ENCODE measurements at places on chromosomes 2 and 18.
A peak's percentile ranks its signal among the peaks of the same experiment; 100 is the strongest.

GRCh38 chr2:174607584-174607983, 10.0 kb upstream of the WIPF1 start:
- DNase-seq: no peak

DNA sequence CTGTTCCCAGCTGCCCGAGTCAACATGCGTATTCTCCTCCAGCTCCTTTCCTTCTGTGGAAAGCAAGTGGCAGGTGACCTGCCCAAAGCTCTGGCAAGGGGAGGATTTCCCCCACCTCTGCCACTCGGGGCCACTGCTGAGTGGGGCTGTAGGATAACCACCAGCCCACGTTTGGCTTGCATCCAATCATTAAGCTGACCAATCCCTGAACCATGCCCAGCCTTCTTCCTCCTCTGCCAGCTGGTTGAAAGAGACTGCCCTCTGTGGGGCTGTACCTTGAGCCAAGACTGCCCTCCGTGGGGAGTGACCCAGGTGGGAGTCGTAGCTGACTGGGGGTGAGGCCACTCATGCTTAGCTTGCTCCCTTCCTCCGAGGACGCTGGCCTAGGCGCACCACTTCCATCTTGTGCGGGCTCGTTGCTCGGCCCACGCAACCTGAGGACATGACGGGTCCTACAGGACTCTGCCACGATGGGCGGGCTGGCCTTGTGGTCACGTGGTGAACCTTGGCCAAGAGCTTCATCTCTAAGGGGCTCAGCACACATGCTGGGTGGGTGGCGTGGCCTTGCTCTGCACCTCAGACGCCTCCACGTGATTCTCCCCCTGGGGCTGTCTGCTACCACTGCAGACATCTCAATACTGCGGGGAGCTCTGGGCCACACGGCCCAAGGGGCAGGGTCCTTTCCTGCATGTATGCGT, 112.1 kb downstream of the NDUFA10 start:
- DNase-seq: no peak

DNA sequence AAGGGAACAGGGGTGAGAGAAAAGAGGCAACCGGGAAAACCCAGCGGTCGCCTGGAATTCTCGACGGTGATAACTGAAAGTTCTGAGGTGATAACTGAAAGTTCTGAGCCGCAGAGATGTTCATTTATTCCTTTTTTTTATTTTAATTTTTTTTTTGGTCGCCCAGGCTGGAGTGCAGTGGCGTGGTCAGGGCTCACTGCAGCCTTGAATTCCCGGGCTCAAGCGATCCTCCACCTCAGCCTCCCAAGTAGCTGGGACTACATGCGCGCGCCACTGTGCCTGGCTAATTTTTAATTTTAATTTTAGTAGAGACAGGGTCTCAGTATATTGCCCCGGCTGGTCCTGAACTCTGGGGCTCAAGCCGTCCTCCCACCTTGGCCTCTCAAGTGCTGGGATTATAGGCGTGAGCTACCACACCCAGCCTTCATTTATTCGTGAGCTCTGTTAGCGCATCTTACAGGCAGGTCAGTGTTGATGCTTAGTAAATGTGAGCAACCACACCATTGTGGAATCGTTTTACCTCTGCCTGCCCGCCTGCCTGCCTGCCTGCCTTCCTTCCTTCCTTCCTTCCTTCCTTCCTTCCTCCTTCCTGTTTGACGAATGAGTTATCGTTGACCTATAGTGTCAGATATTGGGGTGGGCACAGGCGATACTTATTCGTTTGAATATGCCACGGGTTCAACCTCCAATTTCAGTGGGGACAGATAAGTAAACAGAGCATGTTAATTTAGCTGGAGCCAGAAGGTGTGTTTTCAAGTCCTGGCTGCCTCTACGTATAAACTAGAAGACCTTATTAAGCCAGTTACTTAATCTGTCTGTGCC, 557 bp upstream of the E2F6 start:
- no peak for DNase-seq

GRCh38 chr18:78977637-78978348, 1.8 kb upstream of the SALL3 start:
- no peak for DNase-seq

- peak; percentile 79 for DNase-seq
Observed at GRCh38 chr2:69741229-69741574, 732 bp upstream of the ANXA4 start.

GRCh38 chr2:137252934-137253333, 487.6 kb downstream of the THSD7B start:
- DNase-seq: peak; percentile 45

GRCh38 chr18:63177919-63178821, 141.4 kb downstream of the BCL2 start:
- DNase-seq: no peak

GRCh38 chr2:170012773-170013172, 165.2 kb upstream of the MYO3B start:
- DNase-seq: no peak

DNA sequence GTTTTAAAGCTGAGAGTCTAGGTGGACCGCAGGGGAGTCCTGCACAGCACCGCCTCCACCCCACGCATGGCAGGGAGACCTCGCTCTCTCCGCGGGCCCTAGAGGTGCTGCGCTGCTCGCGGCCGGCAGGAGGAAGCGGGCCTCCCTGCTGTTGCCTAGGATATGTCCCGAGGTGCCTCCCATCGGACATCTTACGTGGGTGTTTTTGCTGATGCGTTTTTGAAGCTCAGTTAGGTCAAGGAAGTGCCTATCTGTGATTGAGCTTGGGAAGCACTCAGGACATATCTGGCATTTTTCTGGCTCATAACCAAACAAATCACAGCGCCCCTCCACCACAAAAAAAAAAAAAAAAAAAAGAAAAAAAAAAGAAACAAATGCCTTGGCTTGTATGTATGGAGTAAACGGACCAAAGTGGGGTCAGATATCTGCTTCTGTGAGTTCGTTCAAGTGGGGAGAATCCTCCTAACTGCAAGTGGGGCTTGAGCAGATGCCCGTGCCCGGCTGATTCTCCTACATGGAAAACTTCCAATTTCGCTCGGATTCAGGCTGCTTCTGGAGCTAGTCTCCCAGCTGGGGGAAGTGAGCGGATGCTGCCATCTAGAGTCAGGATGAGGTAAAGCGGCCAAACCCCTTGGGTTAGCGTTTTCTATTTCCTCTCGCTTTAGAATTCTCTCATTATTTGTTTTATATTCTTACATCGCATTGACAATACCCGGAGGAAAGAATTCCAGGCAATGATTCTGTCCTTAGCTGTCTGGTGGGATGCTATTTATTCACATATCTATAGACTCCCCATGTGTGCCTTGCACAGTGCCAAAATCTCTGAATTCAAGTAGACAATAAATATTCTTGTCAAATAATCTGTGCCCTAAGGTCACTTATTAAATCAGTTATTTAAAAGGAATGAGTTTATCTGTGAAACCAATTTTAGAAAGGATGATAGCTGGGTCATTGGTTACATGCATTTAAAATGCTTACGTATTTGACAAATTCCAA, 95.3 kb downstream of the CD8B2 start:
- DNase-seq: peak; percentile 78

DNA sequence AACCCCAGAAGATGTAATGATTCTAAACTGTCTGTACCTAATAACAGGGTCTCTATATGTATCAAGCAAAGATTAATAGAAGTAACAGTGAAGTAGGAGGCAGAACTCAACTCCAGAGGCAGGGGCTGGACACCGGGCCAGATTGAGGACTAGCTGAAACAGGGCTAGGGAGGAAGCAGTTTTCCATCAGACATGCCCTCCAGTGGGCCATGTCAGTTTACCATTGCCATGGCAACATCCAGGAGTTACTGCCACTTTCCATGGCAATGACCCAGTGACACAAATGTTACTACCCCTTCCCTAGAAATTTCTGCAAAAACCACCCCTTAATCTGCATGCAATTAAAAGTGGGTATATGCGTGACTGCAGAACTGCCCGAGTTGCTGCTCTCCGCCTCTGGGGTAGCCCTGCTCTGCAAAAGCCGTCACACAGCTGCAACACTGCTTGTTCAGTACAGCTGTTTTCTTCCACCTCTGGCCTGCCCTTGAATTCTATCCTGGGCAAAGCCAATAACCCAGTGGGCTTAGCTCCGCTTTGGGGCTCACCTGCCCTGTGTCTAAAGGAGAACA, 58.7 kb downstream of the TMEM18 start:
- DNase-seq: no peak

DNA sequence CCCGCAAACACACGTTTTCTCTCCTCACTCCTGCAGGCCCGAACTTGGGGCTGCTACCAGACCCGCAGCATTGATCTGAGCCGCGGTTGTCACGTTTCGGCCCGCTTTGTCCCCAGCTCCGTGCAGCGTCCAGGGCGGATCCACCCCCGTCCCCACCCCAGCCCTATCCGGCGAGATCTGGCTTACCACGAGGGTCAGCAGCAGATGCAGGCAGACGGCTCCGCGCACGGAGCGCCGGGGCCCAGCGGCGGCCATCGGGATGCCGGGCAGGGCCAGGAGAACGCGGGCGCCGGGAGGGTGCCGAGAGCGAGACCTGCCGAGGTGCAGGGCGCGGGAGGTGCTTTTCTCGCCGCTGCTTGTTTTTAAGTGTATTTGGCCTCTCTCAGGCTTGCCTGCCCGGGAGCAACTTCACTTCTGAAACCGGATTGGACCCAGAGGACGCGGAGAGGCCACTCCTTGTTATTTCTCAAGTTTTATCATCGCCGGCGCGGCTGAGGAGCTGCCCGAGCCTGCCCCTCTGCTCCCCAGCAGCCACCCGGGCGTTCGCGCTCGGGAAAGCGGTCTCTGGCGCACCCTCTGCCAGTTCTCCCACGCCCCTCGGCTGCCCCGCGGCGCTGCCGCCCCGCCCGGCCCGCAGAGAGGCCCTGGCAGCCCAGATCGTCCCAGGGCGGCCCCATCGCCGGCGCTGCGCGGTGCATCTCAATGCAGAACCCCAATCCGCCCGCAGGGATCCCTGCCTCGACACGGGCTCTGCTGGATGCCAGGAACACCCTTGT, at the start of gene DSC3:
TSS of gene DSC3 (minus strand) at position 337 of the 776 bp plus-strand sequence. CDS start at position 255, 82 bp downstream.
- no peak for DNase-seq

DNA sequence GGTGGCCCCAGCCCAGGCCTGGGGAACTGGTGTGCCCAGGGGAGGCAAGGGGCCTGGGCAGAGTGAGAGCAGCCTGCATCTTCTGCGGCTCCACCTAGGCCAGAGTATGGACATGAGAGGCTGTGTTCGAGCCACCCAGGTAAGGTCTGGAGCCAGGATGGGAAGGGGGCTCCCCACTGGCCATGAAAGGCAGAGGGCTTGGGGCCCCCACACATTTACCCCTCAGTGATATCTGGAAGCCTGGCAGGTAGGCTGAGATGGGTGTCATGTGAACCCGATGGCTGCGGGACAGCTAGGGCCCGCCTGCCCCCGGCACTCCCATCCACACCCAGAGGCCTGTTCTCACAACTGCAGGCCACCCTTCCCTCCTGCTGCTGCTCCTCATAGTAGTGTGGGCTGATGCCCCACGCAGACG, 13.2 kb downstream of the ADRA2B start:
- DNase-seq: no peak

GRCh38 chr2:191804766-191805165, 42.1 kb downstream of the CAVIN2 start:
- DNase-seq: no peak

- DNase-seq: peak; percentile 84
Observed at GRCh38 chr2:102114290-102114721, 28.2 kb upstream of the IL1R1 start.

- DNase-seq: peak; percentile 23
Observed at GRCh38 chr18:25560369-25560768, 208.4 kb upstream of the ZNF521 start.

- peak; percentile 29 for DNase-seq
Observed at GRCh38 chr2:187552828-187553681, 1.2 kb downstream of the TFPI start.

- DNase-seq: peak; percentile 78
Observed at GRCh38 chr2:189515264-189515663, 65.3 kb downstream of the SLC40A1 start.

Measured in AG10803 (cell line).